ENCODE measurements at places on chromosomes 12 and 14.

DNA sequence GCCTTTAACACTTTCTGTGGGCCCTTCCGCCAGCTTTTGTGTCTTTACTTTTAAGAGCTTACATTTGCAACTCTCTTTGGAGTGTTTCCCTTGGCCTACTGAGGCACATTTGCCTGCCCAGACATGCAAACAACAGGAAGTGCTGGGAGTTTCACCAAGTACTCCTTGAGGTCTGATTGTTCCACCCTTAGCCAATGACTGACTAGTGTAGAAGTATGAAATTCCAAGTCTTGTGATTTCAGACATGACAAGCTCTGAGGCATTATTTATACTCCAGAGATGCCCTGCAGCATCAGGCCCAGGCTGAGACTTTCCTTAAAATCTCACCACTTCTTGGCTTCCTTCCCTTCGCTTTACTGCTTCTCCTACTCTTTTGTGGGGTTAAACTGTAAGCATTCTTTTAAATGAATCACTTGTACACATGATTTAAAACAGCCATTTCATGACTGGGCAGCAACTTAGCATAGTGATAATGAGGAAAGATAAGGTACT is 174.1 kb downstream of the SLC6A15 start:
- H3K36me3 ChIP-seq: no peaks in the 10 kb centered on the region
- no peak overlapping the region for H3K4me3 ChIP-seq
- no peaks in the 10 kb centered on the region for H3K4me1 ChIP-seq
- H3K27me3 ChIP-seq: no peaks in the 10 kb centered on the region

DNA sequence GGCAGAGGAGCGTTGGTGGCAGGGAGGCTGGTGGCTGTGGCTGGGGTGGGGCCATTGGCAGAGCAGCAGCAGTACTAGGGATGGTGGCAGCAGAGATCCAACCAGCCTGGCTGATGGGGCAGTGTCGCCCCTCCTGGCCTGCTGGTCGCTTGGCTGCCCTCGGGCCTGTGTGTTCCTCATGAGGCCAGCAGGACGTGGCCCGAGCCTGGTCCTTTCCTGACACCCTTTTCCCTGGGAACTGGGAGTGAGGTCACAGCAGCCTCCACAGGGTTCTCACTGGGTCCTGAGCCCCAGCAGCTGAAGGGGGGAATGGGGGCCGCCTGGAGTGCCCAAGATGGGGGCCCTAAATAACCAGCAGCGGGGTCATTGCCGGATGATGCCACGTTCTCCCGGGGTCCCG is 46.1 kb downstream of the KIF26A start:
- no peaks in the 10 kb centered on the region for H3K27me3 ChIP-seq
- no peak for DNase-seq
- no peaks in the 10 kb centered on the region for H3K36me3 ChIP-seq
- no peak overlapping the region for H3K4me3 ChIP-seq
- H3K27ac ChIP-seq: no peak overlapping the region

DNA sequence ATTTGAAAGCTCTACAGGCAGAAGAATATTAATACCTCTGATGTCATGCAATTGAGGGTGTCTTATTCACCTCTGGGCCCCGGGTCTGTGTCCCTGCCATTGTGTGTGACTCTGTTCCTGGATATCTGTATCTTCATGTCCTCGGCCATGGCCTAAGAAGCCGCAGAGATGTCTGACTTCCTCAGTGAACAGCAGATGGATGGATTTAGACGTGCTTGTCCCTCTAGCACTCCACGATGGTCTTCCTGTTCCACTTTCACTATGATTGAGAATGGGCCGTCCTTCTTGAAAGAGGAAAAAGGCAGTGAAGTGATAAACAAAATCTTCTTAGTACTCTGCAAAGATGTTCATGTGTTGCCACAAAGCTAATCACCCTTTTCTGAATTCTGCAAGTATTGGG is 217.4 kb downstream of the SLC41A2 start:
- H3K27ac ChIP-seq: no peak overlapping the region
- no peak for DNase-seq
- no peaks in the 10 kb centered on the region for H3K27me3 ChIP-seq
- H3K36me3 ChIP-seq: no peaks in the 10 kb centered on the region
- no peak overlapping the region for H3K4me3 ChIP-seq
- peaks cover 48% of the 10 kb centered on the region for H3K4me1 ChIP-seq

- no peaks in the 10 kb centered on the region for H3K36me3 ChIP-seq
- H3K27me3 ChIP-seq: no peaks in the 10 kb centered on the region
- no peaks in the 10 kb centered on the region for H3K4me1 ChIP-seq
- H3K27ac ChIP-seq: no peak overlapping the region
- no peak for DNase-seq
These were observed 196.4 kb downstream of the RASSF9 start for GRCh38 chr12:85639834-85640233.

DNA sequence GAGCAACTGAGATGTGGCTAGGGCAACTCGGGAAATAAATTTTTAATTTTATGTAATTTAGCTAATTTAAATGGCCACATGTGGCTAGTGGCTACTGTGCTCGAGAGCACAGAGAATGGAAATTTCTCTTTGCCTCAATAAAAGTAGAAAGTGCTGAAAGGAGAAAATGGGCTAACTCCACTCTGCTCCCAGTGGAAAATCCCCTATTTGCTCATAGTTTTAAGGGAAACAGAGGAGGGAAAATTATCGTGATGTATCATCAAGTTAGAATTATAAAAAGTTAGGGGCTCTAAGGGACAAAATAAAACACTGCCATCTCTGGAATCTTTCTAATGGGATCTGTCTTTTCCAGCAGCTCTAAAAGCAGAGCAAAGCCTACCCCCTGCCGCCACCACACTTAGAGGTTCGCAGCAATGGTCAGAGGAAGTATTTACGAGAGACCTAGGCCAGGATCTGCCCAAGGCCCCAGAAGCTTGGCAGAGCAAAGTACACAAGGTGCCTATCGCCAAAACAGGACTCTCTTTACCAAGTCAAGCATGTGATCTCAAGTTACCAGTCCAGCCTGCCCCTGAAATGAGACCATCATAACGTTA is 220.7 kb downstream of the PPM1H start:
- peak; percentile 71 for DNase-seq
- peak overlapping the region; percentile 95 for H3K27ac ChIP-seq
- no peaks in the 10 kb centered on the region for H3K27me3 ChIP-seq
- no peak overlapping the region for H3K4me3 ChIP-seq
- peaks cover 83% of the 10 kb centered on the region for H3K4me1 ChIP-seq
- no peaks in the 10 kb centered on the region for H3K36me3 ChIP-seq

DNA sequence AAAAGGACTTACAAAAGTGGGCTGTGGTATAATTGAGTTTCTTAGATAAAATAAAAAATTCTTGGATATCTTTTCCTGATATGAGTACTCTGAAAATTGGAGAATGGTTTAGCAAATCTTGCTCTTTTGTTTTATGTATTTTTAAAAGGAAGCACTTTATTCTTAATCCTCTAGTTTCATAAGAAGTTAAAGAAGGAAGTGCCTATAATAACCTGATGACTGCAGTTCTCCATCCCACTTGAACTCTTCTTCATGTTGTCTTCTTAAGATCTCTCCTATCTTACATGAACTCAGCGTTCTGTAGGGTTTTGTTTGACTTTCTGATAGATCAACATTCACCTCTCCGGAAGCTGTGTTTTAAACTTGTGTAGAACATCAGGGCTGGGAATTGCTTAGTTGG is 271.0 kb downstream of the ERC1 start:
- no peaks in the 10 kb centered on the region for H3K27me3 ChIP-seq
- H3K4me1 ChIP-seq: peaks cover 17% of the 10 kb centered on the region
- DNase-seq: no peak

GRCh38 chr12:99043319-99043914 is 398.3 kb downstream of the APAF1 start:
- no peaks in the 10 kb centered on the region for H3K27me3 ChIP-seq
- H3K36me3 ChIP-seq: no peaks in the 10 kb centered on the region
- no peak overlapping the region for H3K27ac ChIP-seq
- no peak overlapping the region for H3K4me3 ChIP-seq
- no peaks in the 10 kb centered on the region for H3K4me1 ChIP-seq

DNA sequence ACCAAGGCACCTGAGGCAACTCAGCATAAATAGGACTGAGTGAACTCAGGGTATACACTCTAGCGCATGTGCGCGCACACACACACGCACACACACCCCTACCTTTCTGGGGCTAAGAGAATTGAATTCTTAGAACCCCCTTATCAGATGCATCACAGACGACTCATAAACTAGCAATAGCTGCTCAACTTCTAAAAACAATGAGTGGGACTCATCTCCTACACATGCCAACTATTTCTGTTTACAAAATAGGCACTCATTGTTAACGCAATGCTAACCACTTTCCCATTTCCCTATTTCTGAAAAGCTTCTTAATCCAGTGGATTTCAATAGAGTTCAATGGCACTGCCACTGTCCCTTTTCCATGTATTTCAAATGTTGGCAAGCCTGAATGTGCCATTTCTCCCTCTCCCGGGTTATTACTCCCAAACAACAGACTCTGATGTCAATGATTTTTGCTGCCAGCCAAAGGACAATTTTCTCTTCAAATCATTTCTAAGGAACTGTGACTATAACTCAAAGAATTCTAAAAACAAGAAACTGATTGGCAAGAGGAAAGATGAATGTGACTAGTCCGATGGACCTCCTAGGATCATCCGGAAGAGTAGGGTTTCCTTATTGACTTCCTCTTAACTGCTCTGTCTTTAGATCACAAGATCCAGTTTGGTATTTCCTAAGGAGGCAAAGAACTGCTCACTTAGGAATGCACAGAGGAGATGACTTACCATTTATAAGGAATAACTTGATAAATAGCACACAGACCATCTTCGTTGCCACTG is 48.8 kb downstream of the SLC38A1 start:
- no peak for DNase-seq
- H3K4me1 ChIP-seq: peaks cover 2% of the 10 kb centered on the region
- no peaks in the 10 kb centered on the region for H3K36me3 ChIP-seq
- no peak overlapping the region for H3K27ac ChIP-seq

DNA sequence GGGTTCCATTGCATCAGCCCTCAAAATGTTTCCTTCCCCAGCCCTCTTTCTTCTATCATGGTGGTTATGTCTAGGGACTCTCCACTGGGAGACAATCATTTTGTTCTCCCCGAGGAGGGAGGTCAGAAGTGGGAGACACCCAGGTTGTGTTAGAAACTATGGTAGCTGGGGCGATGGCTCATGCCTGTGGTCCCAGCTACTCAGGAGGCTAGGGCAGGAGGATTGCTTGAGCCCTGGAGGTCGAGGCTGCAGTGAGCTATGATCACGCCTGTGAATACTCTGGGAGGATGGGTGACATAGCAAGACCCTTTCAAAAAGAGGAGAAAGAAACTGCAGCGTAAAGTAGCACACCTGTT is 13.0 kb upstream of the LRRC23 start:
- peaks cover 23% of the 10 kb centered on the region for H3K4me1 ChIP-seq
- DNase-seq: no peak
- peak overlapping the region; percentile 55 for H3K4me3 ChIP-seq
- H3K36me3 ChIP-seq: no peaks in the 10 kb centered on the region

DNA sequence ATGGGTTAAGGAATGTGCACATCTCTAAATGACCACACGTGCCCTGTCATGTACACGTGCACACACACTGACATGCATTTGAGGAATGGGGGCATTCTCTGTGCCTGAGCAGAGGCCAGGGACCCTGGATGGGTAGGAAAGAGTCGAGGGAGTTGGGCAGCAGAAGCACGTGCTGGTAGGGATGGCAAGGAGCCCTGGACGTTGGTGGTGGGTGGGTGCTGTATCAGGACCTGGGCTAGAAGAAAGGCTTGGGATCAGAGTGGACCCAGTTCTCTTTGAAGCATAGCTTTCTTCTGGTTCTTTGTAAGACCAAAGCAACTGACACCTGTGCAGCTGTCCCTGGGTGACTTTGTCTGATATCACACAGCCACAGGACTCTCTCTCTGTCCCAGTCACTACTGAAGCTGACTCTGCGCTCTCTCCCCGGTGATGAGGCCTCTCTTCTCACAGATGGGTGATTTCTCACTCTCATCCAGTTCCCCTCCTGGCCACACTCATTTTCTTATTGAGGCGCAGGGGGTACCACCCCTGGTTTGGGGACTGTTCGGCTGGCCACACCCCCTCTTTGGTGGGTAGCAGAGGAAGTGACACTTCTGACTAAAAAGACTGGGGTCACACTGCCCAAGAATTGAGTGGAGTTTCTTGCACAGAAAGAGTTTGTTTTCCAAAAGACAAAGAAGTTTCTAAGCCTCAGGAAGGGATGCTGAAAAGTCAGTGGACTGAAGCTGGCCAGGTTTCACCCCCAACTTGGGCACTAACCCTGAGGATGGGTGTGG is 171.7 kb upstream of the RTL1 start:
- no peak for DNase-seq
- H3K27me3 ChIP-seq: peaks cover 3% of the 10 kb centered on the region
- H3K4me3 ChIP-seq: no peak overlapping the region
- peaks cover 7% of the 10 kb centered on the region for H3K4me1 ChIP-seq
- H3K27ac ChIP-seq: no peak overlapping the region

DNA sequence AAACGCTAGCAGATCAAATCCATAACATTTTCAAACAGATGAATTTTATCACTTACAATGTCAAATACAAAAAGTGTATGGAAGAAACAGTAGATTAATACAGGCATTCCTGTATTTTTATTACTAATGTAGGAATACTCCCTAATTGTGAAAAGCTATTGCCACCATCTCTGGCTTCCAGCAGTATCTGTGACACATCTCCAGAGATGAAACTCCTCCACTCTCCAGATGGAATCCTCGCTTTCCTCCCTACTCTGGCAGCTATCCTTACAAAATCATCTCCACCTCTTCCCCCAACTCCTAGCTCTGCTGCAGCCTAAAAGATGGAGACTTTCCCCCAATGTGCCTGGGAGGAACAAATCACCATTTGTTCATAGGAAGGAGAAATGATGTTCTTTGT is 211.4 kb downstream of the SSPN start:
- no peaks in the 10 kb centered on the region for H3K36me3 ChIP-seq
- no peaks in the 10 kb centered on the region for H3K4me1 ChIP-seq
- DNase-seq: no peak
- no peak overlapping the region for H3K27ac ChIP-seq

DNA sequence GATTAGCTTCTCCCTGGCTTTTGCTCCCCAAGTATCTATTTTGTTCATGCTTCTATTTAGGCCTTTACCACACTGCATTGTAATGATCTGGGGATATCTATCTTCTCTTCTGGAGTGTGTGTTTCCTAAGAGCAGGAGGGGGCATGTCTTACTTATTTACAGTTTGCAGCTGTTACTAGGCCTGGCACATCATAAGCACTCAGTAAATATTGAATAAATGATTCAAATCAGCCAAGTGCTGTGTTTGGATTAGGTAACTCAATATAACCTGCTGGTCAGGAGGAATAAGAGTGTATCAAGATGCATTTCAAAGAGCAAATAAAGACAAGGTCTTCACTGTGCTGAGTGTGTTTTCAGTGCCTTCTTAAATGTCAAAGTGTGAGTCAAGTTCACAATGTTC is 186.1 kb downstream of the FOXG1 start:
- H3K27me3 ChIP-seq: no peaks in the 10 kb centered on the region
- no peaks in the 10 kb centered on the region for H3K4me1 ChIP-seq
- no peaks in the 10 kb centered on the region for H3K36me3 ChIP-seq

GRCh38 chr12:46556819-46557524 is 184.4 kb upstream of the SLC38A2 start:
- no peak overlapping the region for H3K4me3 ChIP-seq
- peaks cover 13% of the 10 kb centered on the region for H3K4me1 ChIP-seq
- no peaks in the 10 kb centered on the region for H3K27me3 ChIP-seq
- no peaks in the 10 kb centered on the region for H3K36me3 ChIP-seq
- DNase-seq: no peak

GRCh38 chr12:1691123-1692007 is 495 bp downstream of the ADIPOR2 start:
- H3K36me3 ChIP-seq: no peaks in the 10 kb centered on the region
- H3K4me1 ChIP-seq: peaks cover 9% of the 10 kb centered on the region
- DNase-seq: peak; percentile 38
- no peaks in the 10 kb centered on the region for H3K27me3 ChIP-seq
- H3K27ac ChIP-seq: peak overlapping the region; percentile 97

- no peak overlapping the region for H3K27ac ChIP-seq
- no peaks in the 10 kb centered on the region for H3K27me3 ChIP-seq
- no peak overlapping the region for H3K4me3 ChIP-seq
- peaks cover 7% of the 10 kb centered on the region for H3K36me3 ChIP-seq
- H3K4me1 ChIP-seq: peaks cover 37% of the 10 kb centered on the region
These were observed 42.0 kb upstream of the TSPAN9 start for GRCh38 chr12:3035171-3035570.
